ENCODE measurements at places on chromosomes 11 and 22. TPM values are rescaled to one million over a fixed set of nuclear protein-coding genes. Genes with fewer than 3 reads are reported as not detected.
A peak's percentile ranks its signal among the peaks of the same experiment; 100 is the strongest.

GRCh38 chr22:20940186-20940651, 23.0 kb downstream of the CRKL start:
- H3K27ac ChIP-seq = no peak overlapping the region
- no peak for DNase-seq
- H3K36me3 ChIP-seq = peaks cover 13% of the 10 kb centered on the region
- no peaks in the 10 kb centered on the region for H3K4me1 ChIP-seq
- H3K27me3 ChIP-seq = no peaks in the 10 kb centered on the region
- H3K4me3 ChIP-seq = no peak overlapping the region

GRCh38 chr11:124877910-124878758, 12.9 kb downstream of the ROBO3 start:
- H3K27me3 ChIP-seq = peaks cover 1% of the 10 kb centered on the region
- H3K4me1 ChIP-seq = no peaks in the 10 kb centered on the region
- no peak overlapping the region for H3K4me3 ChIP-seq

DNA sequence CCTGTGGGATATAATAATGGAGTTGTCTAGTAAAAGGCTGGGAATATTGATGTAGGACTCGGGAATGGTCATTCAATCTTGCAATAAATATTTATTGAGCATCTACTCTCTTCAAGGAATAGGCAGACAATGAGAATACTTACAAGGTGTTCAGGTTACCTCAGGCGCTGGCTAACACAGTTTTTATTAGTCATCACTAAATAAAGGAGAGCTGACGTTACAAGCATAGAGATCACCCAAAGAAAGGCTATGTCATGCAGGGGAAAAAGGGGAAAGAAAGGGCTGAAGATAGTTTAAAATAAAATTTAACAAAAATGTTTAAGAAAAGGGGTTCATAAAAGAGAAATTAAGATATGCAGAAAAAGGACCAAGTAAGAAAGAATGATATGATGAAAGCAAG, 15.8 kb upstream of the CTSC start:
- peak overlapping the region; percentile 83 for H3K27ac ChIP-seq
- H3K4me3 ChIP-seq = no peak overlapping the region
- no peak for DNase-seq
- H3K4me1 ChIP-seq = peaks cover 39% of the 10 kb centered on the region
- no peaks in the 10 kb centered on the region for H3K27me3 ChIP-seq

The TMEM132A gene
- total RNA-seq = 25.0 TPM

The KCNQ1OT1 gene
- 1.3 TPM for total RNA-seq

The MPEG1 gene
- total RNA-seq = 12.3 TPM

The CRYBB3 gene
- total RNA-seq = not detected

GRCh38 chr11:108854346-108854745, 189.5 kb downstream of the DDX10 start:
- no peaks in the 10 kb centered on the region for H3K36me3 ChIP-seq
- H3K27ac ChIP-seq = peak overlapping the region; percentile 80
- H3K4me3 ChIP-seq = peak overlapping the region; percentile 61
- H3K4me1 ChIP-seq = peaks cover 13% of the 10 kb centered on the region

DNA sequence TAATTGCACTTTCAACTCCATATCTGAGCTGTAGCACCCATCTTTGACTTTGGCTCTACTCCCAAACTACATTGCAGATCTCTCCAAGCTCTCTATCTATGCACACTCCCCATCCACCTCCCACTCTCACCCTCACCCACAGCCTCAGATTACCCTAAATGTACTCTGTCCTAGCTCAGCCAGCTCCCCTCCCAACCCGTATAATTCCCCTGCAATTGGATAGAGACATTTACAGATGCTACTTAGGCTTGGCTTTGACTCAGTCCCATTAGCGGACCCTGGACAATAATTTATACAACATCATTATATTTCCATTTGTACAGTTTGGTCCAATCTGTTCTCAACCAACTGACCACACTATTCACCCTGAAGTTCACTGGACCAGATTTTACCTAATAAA, 338.9 kb upstream of the ANO3 start:
- H3K27ac ChIP-seq = no peak overlapping the region
- H3K4me1 ChIP-seq = no peaks in the 10 kb centered on the region
- no peaks in the 10 kb centered on the region for H3K27me3 ChIP-seq
- no peaks in the 10 kb centered on the region for H3K36me3 ChIP-seq
